ENCODE measurements at places on chromosomes 6 and 20. TPM values are rescaled to one million over a fixed set of nuclear protein-coding genes. Genes with fewer than 3 reads are reported as not detected.

DNA sequence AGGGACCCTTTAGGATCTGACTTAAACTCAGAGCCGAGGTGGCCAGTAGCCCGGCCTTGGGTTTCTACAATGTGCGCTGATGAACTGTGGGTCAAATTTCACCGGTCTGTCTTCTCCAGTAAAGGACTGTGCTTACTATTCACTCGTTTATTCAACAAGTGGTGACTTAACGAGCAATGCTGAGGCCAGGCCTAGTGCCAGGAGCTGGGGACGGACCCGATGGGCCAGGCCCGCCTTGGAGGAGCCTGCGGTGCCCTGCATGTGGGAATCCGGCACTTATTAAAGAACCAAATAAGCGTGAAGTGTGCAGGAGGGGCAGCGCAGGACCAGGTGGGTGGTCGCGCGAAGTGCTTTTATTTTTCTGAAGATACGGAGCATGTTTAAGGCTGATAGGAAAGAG is 24.0 kb downstream of the CTCFL start:
- no peak for DNase-seq

The RING1 gene
- 24.5 TPM for total RNA-seq

The SNAP91 gene
- total RNA-seq, result 108 TPM

The SLC35F1 gene
- total RNA-seq, result 97.0 TPM

The GSTA2 gene
- total RNA-seq, result not detected

GRCh38 chr6:16855460-16855859 is 94.2 kb upstream of the ATXN1 start:
- no peak for DNase-seq

- DNase-seq, result peak; percentile 83
Measured at GRCh38 chr6:158869826-158870648, 50.9 kb upstream of the EZR start.

The OTOR gene
- 0.82 TPM for total RNA-seq

GRCh38 chr6:135851442-135852271 is at the start of gene PDE7B:
TSS of gene PDE7B (plus strand) at chr6:135851701.
- DNase-seq, result peak; percentile 43

DNA sequence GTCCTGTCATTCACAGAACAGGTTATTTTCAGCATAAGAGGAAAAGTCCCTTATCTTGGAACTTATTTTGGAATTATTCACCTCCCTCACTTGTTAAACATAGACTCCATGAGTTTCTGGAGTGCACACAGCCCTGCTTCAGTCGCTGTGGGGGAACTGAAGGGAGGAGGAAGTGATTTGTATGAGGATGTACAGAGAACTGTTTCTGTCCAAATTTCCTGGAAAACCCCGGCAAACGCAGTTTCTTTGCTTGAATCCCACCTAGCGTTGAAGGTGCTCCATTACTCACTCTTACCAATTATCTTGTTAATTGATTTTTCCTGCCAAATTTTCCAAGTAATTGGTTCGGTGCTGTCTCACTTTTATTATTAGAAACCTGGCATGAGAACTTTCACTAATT is 78.0 kb upstream of the AGPAT4 start:
- DNase-seq, result no peak

GRCh38 chr20:62069741-62070216 is 4.1 kb upstream of the TAF4 start:
- DNase-seq, result no peak

DNA sequence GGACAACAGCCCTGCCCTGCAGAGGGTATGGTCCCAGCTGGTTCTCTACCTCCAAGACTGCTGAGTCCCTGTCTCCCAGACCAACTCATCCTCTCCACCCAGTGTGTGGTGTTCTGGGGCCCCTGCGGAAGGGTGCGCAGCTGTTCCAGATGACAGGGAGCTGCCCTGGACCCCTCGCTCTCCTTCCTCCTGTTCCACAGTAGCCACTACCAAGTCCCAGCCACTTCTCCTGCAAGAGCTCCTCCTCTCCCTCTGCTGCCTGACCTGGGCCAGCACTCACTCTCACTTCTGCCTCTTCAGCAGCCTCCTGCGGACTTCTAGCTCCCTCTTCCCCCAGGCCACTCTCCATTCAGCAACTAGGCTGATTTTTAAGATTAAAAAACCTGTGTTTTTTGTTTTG is 40.1 kb upstream of the TMEM181 start:
- no peak for DNase-seq

Measured in frontal cortex (tissue), 4 donors.